ENCODE measurements at places on chromosomes 16 and 17. TPM values are rescaled to one million over a fixed set of nuclear protein-coding genes. Genes with fewer than 3 reads are reported as not detected.

The NTHL1 gene
- total RNA-seq: 3.1 TPM

The CTRB2 gene
- not detected for total RNA-seq

The RTN4RL1 gene
- not detected for total RNA-seq

The TBC1D26 gene
- 0.10 TPM for total RNA-seq
